ENCODE measurements at places on chromosomes 11 and 22.

DNA sequence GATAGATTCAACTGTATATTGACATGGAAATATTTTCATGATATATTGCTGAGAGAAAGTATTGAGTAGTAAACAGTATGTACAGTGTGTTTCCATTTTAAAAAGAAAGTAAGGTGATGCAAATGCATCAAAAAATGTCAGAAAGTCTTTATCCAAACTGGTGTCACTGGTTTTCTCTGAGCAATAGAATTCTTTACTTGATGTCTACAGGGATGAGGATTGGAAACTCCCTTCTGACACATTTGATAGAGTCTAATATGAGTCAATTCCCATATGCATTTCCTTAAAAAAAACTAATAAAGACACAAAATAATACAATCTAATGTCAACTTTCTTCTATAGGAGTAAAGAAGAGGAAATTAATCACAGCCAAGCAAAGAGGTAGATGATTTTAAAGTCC is 18.3 kb upstream of the CCDC179 start:
- no peak for DNase-seq

GRCh38 chr11:65053827-65054508 is 4.4 kb downstream of the NAALADL1 start:
- no peak for DNase-seq

- DNase-seq: no peak
These were observed 38.5 kb downstream of the CARD18 start for GRCh38 chr11:105100981-105101630.

DNA sequence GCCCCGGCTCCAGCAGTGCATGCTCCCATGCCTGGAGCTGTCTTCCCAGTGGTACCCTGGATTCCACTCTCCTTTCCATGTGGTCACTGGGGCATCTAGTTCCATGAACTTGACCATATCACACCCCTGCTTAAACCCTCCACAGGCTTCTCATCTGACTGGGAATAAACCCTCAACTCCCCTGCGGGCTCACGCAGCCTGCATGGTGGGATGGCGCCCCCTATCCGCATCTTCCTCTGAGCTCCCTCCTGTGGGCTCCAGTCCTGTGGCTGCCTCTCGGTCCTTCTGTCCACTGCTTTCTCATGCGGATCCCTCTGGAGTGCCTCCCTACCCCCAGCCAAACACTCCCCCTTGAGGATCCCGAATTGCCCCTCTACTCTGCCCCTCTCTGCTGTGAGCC is 41.4 kb upstream of the TTLL12 start:
- no peak for DNase-seq

GRCh38 chr11:113001709-113002108 is 40.5 kb downstream of the NCAM1 start:
- DNase-seq: no peak

DNA sequence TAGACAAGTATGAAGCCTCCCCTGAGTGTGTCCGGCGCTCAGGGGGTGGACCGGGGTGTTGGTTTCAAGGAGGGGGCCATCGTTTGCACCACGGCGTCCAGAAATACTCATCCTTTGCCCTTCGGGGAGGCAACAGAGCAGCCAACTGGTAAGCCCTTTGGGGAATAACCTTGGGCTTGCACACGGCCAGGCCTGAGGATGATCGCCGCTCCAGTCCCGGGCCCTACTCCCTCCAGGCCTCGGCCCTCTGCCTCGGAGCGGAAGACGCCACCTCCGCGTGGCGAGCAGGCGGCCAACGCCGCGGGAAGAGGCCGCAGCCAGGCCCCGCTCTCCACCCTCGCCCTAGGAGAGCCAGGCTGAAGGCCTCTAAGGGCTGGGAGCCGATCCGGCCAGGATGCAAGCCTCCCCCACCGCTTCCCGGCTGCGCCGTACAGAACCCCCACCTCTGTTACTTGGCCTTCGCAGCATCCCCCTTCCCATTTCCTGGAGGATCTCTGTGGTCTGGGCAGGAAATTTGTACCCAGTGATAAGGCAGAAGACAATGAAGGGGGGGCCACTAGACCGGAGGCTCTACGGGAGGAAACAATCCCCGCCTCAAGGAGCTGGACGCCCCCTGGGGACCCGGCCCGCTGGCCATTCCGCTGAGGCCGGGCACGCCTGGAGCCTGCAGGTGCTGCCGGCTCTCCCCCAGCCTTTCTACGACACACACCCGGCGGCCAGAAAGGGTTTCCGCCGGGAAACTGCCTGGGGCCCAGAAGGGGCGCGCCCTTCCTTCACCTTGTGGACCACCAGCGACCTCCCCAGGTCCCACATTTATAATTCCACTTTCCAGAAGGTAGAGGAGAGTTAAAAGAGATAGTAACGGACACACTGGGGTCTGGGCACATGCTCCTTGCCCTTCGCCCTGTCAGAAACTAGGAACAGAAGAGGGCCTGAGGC is 2.6 kb downstream of the ESAM start:
- peak; percentile 65 for DNase-seq
